Activated CD4-positive, alpha-beta T cell treated with anti-CD3 and anti-CD28 coated beads, Interleukin-2, amount 50 U/mL, for 4 hours (primary cell): ENCODE measurements at places on chromosomes 3 and 15.

- no peak for DNase-seq
These were observed 292.0 kb downstream of the NFKBIZ start for GRCh38 chr3:102141096-102141927.

GRCh38 chr3:127431066-127431465 lies 143.2 kb upstream of the PRR20G start:
- no peak for DNase-seq

DNA sequence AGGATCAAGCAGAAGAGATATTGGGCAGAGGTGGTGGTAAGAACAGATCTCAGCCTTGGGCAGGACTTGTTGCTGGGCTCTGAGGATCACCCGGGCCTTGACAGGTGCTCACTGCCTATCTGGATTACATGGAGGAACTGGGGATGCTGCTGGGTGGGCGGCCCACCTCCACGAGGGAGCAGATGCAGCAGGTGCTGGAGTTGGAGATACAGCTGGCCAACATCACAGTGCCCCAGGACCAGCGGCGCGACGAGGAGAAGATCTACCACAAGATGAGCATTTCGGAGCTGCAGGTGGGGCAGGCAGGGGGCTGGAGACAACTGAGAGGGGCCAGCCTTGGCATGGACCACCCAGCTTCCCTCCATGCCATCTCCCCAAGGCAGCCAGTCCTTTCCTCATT lies 7.9 kb downstream of the ECE2 start:
- DNase-seq = no peak

- DNase-seq = peak; percentile 51
These were observed 1.5 kb downstream of the MSL2 start for GRCh38 chr3:136194409-136195257.

DNA sequence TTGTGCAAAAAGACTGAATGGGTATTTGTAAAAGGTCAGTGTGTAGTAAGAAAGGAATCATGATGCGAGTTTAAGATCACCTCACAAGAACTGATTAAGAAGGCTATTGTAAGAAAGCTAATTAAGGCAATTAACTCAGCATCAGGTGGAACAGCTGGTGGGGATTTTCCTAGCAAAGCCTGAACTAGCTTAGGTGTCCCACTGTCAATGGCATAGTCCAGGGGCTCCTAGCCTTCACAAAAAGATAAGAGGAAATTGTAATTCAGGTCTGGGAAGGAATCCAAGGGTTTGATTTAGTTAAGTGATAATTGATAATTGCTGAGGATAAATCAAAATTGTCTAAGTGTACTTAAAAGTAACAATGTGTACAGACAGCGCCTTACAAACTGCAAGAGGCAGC lies 901.6 kb downstream of the TUSC7 start:
- DNase-seq = no peak

GRCh38 chr3:178205740-178206139 lies 330.5 kb upstream of the KCNMB2 start:
- DNase-seq = no peak

GRCh38 chr3:197882586-197882985 lies 67.4 kb upstream of the RPL35A start:
- DNase-seq = no peak

- no peak for DNase-seq
These were observed 35.0 kb downstream of the KAT2B start for GRCh38 chr3:20075197-20075596.

- no peak for DNase-seq
These were observed 225.9 kb upstream of the C2CD4B start for GRCh38 chr15:62390791-62391640.

DNA sequence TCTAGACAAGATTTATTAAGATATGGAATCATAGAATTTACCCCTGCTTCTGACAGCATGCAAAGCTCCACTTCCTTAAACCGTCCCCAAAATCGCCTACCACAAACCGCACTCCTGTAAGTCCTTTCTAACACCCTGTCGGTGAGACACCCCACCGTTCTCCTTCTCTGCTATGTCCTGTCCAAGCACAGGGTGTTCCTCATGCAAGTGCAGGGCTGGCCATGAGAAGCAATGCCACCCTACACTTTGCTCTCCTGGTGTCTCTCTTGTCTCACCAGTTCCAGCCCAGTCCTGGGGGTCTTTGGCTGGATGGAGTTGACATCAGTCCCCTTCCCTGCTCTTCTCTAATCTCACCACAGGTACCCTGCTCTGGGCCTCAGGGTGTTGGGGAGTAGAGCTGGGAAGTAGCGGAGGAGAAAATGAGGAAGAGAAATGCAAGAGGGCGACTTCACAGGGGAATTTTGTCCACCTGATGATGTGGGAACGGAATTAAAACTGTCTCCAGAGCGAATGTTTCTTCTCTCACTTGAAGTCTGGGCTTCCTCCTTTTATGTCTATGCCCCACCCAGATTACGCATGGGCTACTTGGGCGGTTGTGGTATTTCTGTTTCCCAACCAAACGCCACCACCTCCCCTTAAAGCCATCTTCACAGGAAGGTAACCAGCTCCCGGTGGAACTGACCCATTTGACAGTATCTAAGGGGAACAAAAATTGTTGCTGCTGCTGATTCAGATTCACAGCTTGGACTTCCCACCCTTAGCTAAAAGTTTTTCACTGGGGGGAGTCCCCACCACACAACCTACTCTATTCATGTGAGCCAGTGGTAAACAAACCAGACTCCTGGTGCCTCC lies 49.9 kb downstream of the CASR start:
- no peak for DNase-seq

DNA sequence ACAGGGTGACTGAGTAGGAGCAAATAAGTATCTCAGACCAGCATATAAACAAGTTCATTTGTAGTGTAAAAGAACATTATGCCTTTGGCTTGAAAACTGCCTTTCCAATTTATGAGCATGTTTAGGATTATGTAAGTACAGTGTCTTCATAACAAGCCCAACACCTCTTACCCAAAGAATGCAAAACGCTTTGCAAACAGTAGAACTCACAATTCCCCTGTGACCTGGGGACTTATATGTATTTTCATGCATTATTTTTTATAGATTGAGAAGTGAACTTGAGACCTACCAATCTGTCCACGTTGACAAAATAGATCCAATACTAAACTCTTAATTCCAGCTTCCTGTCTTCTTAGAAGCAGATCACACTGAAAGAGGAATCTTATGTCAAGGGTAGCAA lies 202.1 kb downstream of the TP63 start:
- DNase-seq = no peak

- DNase-seq = no peak
These were observed 48.2 kb upstream of the FMN1 start for GRCh38 chr15:33242669-33243191.

DNA sequence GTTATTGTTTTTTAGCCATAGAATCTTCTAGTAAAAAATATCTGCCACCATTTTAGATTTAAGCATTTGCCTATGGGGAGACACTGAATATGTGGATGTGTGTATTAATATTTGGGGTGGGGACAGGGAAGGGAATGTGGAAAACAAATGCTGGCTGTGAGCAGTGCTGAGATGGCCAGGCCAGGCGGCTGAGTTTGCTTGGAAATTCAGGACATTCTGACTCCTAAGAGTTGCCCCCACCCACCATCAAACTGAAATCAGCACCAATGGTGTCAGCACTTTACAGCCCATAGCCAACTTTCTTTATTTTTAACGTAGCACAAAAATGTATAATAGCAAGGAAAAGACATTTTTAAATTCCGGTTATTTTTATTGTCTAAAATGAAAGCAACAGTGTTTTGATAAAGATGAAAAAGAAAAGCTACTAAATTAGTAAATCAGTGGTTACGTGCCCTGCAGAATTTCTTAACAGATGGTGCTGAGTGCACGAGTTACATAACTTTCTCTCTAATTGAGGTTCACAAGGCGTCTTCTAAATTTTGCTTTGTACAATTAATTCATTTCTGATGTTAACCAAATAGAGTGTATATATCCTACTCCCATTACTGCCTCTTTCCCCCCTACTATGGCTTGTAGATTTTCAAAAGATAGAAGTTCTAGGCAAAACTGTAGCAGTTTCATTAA lies 34.0 kb downstream of the B3GALNT1 start:
- no peak for DNase-seq

GRCh38 chr3:132554437-132554836 lies 42.6 kb upstream of the ACKR4 start:
- no peak for DNase-seq

GRCh38 chr3:76199382-76199781 lies 414.0 kb upstream of the ZNF717 start:
- no peak for DNase-seq

DNA sequence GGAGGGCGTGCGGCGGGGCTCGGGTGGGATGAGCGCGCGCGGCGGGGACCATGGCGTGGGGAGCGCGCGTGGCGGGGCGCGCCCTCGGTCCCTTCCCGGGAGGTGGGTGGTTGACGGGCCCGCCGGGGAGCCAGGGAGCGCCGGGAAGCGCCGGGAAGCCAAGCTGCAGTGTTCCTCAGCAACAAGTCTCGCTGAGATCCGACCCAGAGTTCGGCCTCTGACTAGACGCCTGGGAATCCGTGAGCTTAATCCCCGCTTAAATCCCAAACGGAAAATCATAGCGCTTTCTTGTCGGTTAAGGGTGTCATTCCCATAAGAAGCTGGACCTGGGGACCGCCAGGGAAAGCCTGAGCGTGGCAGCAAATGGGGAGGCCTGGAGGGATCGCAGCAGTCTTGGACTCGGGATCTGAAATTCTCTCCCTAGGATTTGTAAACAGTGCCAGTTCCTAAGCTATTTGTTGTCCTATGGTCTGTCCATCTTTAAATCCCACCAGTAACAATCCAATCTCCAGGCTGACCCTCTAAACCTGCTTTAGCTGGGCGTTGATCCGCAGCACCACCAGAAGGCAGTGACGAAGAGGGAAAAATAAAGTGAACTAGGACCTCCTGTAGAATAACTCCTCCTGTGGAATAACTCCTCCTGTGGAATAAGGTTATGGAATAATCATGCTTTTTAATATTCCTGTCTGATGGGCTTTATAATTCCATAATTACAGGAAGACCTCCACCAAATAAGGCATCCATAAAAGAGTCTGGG lies 570 bp upstream of the NEDD4 start:
- DNase-seq = no peak

GRCh38 chr3:69254351-69254750 lies 131.5 kb downstream of the FRMD4B start:
- DNase-seq = no peak

DNA sequence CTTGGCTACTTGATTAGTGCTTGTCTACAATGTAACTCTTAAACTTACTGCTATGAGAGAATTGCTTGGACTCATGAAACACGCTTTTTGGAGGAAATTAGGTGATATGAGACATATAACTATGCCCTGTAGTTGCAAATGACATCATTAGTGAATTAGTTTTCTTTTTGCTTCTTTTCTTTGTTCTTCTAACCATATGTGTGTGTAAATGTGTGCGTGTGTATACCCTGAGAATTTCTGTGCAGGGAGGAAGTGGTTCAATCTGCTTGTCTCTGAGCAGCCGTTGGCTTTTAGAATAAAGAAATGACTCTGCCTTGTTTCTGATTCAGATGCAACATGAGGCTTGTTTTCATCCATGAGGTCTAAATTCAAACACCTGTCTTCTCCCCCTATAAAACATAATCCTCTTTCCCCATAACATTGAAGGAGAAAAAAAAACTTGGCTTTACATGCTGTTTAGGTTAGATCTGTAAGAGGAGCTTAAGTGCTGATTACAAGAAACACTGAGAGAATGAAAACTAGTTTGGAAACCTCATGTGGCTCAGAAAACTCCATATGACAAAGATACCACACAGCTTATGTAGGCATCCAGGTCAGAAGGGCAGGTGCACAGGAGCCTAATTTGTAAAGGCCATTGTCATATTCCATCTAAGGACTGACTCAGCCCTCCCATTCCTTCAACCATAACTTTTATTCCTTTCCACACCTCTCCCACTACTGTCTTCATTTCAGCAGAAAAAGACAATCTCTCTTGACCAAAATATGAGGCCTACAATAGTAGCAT lies 30.5 kb upstream of the BLM start:
- no peak for DNase-seq

DNA sequence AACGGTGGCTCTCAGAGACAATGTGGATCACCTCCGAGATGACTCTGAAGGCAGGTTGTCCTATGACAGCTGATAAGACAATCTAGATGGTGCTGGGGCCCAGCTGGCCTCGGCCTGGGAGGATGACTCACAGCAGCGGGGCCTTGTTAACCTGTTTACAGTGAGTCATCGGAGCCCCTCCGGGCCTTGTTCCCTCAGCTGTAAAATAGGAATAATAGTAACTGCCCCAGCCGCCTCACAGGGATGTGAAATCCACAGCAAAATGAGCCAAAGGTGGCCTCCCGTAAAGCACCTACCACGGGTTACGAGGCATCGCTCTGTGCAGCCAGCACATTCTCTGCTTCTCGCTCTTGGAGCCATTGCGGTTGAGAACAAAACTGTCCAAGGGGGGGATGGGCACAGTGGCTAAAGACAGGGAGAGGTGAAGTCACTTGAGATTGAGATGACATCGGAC lies 88.6 kb upstream of the RASGRF1 start:
- no peak for DNase-seq

- DNase-seq = no peak
These were observed 858.3 kb downstream of the TUSC7 start for GRCh38 chr3:117567906-117568305.

DNA sequence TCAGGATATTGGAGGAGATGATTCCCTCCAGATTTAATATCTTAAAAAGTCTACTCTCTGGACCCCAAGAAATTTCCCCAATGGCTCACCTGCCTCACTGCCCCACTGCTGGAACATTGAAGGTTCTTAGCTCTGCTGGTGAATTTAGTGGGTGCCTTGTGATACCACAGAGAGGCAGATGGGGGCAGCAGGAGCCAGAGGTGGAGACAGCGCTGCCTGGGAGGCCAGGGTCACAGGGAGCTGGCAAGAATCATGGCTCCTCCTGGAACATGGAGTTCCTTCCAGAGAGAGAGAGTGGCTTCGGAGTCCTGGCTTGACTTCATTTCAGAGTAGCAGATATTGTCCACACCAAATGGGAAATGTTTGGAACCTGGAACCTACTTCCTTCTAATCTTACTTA lies 263.5 kb upstream of the CFAP20DC start:
- peak; percentile 12 for DNase-seq

DNA sequence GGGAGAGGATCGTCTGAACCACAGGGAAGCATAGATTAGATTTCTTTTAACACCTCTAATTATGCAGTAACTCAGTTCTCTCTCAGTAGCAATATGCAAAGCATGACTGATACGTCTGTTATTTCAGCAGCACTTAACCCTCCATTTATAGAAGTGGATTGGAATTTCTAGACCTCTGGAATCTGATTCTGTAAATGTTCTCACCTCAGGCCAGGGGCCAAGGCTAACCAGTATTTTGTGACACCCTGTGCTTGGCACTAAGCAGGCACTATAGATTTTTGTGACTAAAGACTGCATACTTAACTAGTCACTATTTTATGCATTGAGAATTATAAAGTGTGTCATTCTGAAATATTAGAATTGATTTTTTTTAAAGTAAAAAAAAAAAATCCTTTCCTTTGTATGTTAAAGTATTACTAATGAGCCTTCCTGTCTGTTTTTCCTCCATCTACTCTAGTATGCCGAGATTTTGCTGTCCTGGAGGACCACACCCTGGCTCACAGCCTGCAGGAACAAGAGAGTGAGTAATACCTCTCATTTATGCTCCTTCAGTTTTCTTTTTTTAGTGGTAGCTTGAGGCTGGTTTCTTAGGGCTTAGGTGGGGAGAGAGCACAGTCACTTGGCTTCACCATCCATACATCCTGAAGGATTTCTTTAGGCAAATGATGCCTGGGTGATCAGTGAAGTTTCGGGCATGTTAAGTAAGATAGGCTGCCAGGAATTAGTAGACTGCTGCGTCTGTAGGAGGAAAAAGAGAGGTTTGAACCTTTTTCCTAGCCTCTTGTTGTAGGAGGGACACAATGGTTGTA lies 26.5 kb upstream of the UTS2B start:
- no peak for DNase-seq
